Cardiac fibroblast (primary cell): ENCODE measurements at places on chromosomes 7 and 10.
A peak's percentile ranks its signal among the peaks of the same experiment; 100 is the strongest.

DNA sequence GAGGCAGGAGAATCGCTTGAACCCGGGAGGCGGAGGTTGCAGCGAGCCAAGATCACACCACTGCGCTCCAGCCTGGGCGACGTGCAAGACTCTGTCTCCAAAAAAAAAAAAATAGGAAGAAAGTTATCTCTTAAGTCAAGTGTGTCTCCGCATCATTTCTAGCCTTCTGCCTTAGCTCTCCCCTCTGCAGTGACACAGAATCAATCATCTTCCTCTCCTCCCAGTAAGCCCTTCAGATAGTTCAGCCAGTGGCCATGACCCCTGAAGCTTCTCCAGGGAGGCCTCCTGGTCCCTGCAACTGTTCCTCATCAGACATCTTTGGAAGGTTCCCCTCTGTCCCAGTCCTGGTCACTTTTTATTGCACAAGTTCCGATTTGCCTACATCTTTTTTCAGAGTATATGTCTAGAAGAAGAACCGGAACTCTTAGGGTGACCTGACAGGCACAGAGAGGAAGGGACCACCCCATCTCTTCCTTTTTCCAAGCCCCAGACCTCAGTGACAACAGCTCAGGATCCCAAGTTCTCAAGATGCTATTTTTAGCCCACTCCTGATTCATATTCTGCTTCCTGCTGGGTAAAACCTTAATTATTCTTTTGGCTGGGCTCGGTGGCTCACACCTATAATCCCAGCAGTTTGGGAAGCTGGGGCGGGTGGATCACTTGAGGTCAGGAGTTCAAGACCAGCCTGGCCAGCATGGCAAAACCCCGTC is 6.6 kb upstream of the RHBDD2 start:
- DNase-seq, result peak; percentile 31

DNA sequence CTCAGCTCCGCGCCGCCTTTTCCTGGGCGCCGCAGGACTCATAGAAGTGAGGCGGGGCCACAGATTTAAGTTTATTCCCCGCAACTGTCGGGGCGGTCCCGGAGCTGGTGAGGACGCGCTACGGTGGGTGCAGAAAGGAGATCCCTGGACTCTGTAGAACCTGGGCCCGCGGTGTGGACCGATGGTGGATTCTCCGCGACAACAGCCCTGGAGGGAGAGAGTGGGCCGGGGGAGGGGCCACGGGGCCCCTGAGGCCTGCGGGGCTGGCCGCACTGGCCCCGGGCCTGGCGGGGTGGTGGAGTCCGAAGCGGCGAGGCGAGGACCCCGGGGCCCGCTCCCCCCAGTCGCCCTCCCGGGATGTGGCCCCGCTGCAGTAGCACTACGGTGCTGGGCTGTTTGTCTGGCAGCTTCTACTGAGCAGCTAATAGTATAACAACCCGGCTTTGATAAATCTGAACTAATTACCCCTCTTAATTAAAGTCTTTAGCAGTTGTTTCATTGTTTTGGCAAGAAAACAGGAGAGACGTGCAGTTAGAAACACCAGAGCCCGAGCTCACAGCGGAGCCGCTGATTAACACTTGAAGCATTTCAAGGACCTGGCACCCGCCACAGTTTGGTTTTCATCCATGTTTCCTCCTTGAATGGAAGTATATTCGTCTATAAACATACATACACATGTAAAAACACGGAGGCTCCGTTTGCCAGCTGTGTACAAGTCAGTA is 4.2 kb downstream of the FEZF1 start:
- DNase-seq, result peak; percentile 32

DNA sequence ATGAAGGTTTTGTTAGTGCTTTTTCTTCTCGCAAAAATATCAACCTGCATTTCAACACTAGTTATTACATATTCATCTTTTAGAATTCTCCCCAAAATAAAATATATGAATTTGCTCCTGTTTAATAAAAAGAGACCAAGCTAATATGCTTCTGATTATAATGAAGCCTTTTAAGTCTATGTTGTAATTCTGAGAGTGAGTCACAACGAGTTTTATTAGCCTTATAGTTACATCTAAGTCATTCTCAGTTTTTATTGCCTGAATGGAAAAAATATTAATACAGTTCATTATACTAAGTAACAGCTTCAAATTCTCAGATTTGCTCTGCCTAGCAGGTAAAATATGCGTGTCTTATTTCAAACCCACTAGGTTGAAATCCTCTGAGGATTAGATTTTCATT is 152.4 kb upstream of the CELF2 start:
- DNase-seq, result no peak

GRCh38 chr10:48802611-48803071 is 118.0 kb downstream of the WDFY4 start:
- DNase-seq, result no peak

DNA sequence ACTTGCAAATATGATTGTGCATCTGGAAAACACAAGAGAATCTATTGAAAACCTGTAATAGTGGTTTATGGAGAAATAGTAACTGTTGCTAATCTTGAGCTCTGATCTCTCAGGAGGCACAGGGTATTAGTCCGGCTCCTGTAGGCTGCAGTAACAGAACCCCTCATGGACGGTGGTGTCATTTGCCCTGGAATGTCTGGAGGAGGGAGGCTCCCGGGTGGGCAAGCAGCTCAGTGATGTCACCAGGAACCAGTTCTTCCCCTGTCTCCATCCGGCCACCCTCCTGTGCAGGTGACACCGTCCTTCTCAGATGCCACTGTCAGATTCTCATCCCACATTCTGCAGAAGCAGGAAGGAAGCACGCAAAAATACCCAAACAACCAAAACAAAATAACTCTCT is 29.3 kb downstream of the INPP5A start:
- DNase-seq, result no peak

GRCh38 chr10:118979661-118980060 is 49.9 kb upstream of the NANOS1 start:
- DNase-seq, result no peak

- DNase-seq, result no peak
Observed at GRCh38 chr10:114995468-114996247, 57.7 kb downstream of the TRUB1 start.

GRCh38 chr7:157423348-157423747 is 86.5 kb downstream of the DNAJB6 start:
- peak; percentile 42 for DNase-seq

DNA sequence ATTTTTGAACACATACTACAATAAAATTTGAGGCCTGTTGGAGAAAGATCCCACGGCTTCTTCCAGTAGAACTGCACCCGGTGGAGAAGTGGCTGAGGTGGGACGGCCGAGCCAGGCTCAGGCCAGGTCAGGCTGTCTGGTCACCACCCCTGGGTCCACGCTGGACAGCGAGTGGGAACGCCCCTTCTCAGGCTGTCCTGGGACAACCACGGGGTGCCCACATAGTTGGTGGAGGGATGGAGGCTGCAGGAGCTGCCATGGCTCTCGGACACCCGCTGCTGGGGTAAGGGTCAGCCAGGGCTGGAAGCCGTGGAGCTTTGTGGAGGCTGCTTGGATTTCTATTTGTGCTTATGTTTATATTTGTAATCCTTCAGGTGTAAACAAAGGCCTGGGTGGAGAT is 206.5 kb downstream of the DNAJB6 start:
- no peak for DNase-seq

DNA sequence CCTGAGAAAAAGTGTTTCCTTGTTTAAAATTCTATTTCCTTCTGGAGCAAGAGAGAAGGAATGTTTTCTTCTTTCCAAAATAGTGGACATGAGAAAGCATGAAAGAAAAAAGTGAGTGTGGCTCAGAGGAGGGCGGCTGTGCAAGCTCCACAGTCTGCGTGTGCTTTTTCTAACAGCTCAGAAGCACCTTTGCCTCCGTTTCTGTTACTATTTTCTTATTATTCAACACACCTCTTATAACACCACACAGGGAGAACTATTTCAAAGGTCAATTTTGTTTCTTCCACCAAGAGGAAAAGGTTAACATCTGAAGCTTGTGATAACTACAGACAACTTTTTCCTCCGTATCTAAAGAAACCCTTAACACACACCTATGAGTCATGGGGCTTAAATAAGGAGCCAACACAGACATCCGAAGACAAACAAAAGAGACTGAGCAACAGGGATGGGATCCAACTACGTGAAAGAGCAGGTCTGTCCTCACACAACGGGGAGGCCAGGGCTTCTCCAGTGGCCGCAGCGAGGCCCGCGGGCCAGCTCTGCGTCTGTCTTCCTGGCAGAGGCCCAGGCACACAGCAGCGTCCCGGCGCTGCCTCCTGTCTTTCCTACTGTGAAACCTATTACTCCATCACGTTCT is 36.2 kb upstream of the NCAPG2 start:
- peak; percentile 90 for DNase-seq

DNA sequence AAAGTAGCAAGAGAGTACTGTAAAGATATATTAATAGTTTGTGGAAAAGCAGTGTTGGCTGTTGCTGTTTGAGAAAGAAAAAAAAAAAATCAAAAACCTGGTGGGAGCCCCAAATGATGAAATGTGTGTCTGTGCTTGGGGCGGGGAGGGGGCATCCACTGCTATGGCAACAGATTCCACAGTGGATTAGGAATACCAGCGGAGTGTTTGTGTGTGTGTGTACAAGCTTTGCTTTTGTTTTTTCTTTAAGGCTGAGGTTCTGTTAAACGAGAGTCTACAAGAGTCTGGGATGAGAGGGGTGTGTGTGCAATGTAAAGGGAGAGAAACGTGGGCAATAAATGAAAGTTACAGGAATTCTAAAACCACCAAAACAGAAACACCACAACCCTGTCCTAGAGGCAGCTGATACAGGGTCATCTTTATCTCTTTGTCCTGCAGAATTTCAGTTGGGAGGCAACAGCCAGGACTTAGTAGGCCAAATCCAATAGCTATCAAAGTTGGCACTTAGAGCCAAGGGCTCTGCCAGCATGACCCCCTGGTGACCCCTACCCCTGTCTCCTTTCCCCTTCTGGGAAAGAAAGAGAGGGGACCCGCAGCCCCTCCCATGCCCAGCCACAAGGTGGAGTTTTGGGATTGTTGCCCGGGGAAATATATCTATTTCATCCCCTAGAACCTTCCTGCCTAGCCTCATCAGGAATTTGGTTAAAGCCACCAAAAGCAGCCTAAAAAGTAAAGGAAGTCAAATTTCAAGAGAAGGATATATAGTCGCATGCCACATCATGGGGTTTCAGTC is 85.4 kb downstream of the OSBPL3 start:
- DNase-seq, result no peak

- no peak for DNase-seq
Observed at GRCh38 chr10:17669185-17669872, 25.4 kb downstream of the STAM start.

DNA sequence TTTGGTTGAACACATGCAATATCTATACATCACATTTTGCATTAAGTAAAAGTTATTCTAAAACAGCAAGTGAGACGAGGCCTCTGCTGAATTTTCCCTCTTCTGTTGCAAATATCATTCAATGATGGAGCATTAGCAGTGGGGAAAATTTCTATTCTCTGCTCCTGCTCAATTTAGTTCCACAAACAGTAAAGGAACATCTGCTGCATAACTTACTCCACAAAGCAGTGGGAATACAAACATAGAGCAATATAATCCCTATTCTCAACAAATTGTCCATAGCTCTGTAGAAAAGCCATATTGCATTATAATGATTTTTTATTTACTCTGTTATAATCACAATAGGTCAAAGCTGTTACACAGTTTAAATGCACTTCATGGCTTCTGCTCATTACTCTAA is 5.9 kb downstream of the AGR3 start:
- DNase-seq, result no peak

GRCh38 chr10:27440021-27440420 is 64.1 kb upstream of the RAB18 start:
- no peak for DNase-seq

DNA sequence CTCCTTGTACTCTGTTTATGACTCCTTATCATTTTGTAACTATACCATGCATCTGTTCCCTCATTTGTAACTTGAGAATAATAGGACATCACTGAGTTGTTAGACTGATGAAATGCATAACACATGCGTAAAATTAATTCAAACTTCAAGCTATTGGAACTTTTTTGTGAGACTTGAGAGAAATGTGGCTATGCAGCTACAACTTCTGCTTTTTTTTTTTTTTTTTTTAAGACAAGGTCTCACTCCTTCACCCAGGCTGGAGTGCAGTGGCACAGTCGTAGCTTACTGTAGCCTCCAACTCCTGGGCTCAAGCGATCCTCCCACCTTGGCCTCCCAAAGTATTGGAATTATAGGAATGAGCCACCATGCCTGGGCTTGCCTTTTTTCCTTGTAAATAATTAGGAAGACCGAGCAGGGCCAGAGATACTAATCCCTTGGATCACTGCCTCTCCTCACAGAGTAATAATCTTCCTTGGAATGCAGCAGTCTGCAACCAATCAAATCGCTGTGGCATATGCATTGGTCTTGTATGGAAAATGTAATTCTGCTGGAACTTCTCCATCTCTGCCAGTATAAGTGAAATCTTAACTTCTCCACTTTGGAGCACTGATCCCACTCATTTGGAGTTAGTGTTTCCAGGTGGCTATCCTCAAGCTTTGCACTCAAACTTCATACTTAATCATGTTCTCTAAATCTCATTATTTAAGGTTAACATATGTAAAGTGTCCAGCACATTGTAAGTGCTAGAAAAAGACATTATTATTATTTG is 2.0 kb upstream of the PANK1 start:
- DNase-seq, result no peak

GRCh38 chr10:8332730-8333111 is 278.2 kb downstream of the GATA3 start:
- no peak for DNase-seq

GRCh38 chr7:13279854-13280435 is 592.5 kb downstream of the ARL4A start:
- peak; percentile 46 for DNase-seq

- no peak for DNase-seq
Observed at GRCh38 chr7:128366300-128366699, 4.8 kb upstream of the PRRT4 start.

DNA sequence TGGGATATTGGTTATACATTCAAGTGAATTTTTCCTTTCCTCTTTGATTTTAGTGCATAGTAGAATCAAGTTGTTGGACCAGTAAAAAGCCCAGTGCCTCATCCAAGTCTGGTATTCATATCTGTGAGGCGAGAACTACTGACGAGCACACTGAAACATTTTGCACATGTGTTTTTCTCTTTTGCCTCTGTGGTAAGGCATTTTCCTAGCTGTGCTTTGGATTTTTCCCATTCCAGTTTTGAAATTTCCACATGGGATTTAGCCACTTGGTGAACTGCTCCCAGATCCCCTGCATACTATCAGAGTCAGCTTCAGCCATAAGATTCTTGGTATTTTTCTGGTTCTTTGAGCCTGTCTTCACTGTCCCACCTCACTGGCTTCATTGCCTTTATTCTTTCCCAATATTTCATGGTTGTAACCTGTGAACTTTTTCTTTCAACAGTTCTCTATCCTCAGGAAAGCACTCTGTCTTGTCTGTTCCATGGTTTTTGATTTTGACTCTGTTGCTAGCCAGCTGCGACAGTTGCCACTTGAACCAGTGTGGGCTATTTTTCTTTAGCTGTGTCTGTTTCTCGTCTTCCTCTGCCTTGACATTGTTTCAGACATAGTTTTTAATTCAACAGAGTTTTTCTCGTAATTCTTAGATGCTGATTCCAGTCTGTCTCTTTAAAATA is 239.0 kb downstream of the REEP3 start:
- DNase-seq, result no peak

- DNase-seq, result peak; percentile 45
Observed at GRCh38 chr7:100719523-100720278, 567 bp upstream of the EPO start.

- no peak for DNase-seq
Observed at GRCh38 chr7:27104341-27105058, 2.0 kb upstream of the HOXA2 start.
